Fibroblast of the aortic adventitia (primary cell): ENCODE measurements at places on chromosomes 1 and 21.

GRCh38 chr1:224720216-224720615 lies 104.1 kb downstream of the CNIH3 start:
- no peak for DNase-seq

GRCh38 chr1:59689730-59690129 lies 125.0 kb upstream of the HOOK1 start:
- no peak for DNase-seq

DNA sequence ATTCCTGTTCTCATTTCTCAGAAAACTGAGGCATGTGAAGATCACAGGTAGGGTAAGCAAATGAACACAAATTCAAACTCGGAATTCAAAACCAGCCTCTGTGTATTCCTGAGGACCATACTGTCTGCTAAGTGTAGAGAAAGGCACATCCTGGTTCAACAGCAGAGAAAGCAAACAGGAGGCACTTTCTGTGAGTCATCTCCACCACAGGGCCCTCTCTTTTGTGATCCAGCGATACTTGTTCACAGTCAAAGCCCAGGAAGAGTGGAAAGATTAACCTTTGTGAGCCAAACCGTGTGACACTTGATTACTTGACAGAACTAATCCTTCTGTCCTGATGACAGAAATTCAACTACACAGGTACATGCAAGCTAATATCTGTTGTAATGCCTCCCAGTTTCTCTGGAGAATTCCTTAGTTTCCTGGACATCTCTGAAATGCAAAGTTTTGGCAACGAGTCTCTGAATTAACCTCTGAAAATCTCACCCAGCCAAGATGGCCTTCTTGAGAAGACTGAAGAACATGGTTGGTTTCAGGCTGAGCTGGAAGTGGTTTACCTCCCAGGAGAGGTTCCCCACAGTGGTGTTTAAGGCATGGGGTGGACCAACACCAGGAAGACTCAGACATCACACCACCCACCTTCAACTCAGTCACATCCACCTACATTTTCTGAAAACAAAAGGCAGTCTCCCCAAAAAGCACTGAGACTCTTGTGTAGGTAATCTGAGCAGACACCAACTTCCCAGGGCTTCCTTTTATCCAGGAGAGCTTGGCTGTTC lies 98.2 kb upstream of the ERG start:
- no peak for DNase-seq

DNA sequence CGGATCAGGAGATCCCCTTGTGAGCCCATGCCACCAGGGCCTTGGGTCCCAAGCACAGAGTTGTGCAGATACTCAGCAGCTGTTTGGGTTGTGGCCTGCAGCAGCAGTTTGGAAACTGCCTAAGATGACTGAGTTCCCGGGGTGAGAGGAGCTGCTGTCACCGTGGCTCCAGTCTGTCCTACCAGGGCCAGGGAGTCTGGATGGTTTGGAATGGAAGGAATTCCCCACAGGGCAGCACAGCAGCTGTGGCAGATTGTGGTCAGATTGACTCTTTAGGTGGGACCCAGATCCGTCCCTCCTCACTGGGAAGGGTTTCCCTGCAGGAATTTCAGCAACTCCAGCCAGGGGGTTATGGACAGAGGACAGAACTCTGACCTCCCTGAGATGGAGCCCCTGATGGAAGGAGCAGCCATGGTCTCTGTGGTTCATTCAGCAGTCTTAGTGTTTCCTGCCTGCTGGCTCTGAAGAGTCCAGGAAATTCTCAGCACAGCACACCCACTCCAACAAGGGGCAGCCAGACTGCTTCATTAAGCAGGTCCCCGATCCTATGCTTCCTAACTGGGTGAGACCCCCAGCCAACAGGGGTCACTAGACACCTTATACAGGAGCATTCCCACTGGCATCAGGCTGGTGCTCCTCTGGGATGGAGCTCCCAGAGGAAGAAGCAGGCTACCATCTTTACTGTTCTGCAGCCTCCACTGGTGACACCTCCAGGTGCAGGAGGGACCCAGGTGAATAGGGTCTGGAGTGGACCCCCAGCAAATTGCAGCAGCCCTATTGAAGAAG lies 51.5 kb upstream of the TNFSF4 start:
- no peak for DNase-seq

DNA sequence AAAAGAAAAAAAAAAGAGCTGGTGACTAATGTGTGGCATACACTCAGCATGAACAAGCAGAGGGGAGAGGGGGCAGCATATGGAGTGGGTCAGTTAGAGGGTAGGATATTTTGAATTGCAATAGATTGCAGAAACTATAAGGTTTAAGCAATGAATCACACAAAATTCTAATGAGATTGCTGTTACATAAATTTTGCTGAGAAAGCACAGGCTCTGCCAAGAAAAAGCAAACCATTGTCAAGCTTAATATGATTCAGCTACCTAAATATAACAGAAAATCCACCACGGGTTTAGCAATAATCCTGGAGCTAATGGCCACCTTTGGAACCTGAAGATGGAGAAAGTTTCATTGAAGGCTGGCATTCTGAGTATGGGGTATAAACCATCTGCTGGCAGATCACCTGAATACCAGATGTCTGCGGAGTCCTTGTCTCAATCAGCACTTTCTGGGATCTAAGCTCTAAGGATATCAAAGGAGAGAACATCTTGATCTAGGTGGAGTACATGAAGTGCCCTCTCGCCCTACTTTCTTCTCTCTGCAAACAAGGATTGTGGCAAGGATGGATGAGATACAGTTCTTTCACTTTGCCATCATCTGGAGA lies 30.3 kb upstream of the ANGPTL7 start:
- DNase-seq: peak; percentile 97
